Activated naive CD4-positive, alpha-beta T cell treated with anti-CD3 and anti-CD28 coated beads, Interleukin-2, amount 10 ng/mL, durations not matched to agents 7 days and 5 days (primary cell): ENCODE measurements at places on chromosomes 7 and 10.

GRCh38 chr10:112379635-112380296, 5.8 kb downstream of the ACSL5 start:
- DNase-seq, result no peak

GRCh38 chr7:139695588-139695987, 82.2 kb downstream of the HIPK2 start:
- no peak for DNase-seq

GRCh38 chr7:135924302-135924701, 52.9 kb downstream of the MTPN start:
- no peak for DNase-seq

DNA sequence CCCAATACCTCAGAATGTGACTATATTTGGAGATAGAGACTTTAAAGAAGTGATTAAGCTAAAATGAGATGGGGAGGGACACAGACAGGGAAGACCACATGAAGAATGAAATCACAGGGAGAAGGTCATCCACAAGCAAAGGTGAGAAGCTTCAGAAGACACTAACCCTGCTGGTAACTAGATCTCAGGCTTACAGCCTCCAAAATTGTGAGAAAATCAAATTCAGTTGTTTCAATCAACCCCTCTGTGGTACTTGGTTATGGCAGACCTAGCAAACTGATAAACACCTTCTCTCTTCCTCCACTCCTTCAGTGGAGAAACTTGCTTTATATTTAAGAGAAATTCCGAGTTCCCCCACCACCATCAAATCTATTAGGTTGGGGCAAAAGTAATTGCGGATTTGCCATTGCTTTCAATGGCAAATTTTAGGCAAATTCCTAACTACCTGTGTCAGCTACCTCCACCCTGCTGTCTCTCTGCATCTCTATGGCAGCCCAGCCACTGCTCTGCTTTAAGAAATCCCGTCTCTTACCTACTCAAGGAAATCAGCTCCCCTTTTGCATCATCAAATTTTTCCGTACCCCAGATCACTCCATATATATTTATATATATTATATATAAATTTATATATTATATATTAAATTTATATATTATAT, 38.2 kb downstream of the SEMA3E start:
- no peak for DNase-seq

DNA sequence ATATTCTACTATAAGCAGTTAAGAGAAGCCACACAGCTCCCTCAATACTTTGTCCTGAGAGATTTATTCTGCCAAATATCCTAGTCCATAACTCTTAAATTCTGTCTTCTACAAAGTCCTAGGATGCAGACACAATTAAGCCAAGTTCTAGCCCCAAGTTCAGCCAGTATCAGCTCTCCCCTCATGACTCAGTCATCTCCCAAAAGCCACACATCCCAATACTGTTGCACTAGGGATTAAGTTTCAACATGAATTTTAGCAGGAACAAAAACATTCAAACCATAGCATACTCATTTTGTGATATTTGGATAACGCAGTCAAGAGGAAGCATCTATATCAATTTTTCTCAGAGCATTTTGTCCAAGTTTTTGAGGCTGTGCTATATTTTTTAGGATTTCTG, 277.4 kb downstream of the FZD1 start:
- DNase-seq, result no peak

DNA sequence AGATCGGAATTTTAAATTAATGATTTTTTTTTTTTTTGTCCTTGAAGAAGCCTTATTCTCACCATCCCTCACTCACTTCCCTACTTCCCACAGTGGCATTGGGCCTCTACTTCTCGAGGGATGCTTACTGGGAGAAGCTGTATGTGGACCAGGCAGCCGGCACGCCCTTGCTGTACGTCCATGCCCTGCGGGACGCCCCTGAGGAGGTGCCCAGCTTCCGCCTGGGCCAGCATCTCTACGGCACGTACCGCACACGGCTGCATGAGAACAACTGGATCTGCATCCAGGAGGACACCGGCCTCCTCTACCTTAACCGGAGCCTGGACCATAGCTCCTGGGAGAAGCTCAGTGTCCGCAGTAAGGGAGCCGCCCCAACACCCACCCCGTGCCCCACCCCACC, 23.5 kb downstream of the RET start:
- DNase-seq, result no peak

- no peak for DNase-seq
These were observed 148.7 kb downstream of the FGFR2 start for GRCh38 chr10:121449482-121449924.

DNA sequence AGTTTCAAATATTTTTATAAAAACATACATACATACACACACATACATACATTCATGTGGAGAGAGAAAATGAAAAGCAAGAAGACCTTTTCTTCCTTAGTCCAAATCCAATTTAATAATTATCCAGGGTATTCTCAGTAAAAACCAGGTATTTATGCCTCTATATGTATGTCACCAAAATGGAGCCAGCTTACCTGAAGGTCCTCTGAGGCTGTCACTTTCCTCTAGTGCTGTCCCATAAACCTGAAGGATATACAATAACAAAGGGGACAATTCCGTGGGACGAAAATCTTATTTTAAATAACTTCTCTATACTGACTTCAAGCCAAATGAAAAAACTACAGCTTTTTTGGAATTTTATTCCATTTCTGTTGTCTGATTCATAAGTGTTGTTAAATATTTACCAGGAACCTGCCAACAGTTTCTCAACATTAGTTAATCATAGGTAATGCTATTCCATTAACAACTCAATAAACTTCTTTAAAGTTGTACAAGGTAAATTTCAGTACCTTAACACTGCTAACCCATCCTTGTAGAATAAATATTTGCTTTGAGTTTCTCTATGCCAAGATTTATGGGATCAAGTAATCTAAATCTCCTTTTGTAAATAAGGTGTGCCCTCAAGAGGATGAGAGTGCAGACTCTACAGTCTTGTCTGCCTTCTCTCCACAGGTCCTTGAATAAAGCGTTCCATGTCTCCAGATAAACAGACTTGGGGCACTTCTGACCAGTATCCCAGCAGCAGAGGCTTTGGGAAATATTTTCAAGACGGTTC, 260.3 kb downstream of the AHR start:
- DNase-seq, result no peak
